Karpas-422 (cell line): ENCODE measurements at places on chromosomes 12 and 14.

DNA sequence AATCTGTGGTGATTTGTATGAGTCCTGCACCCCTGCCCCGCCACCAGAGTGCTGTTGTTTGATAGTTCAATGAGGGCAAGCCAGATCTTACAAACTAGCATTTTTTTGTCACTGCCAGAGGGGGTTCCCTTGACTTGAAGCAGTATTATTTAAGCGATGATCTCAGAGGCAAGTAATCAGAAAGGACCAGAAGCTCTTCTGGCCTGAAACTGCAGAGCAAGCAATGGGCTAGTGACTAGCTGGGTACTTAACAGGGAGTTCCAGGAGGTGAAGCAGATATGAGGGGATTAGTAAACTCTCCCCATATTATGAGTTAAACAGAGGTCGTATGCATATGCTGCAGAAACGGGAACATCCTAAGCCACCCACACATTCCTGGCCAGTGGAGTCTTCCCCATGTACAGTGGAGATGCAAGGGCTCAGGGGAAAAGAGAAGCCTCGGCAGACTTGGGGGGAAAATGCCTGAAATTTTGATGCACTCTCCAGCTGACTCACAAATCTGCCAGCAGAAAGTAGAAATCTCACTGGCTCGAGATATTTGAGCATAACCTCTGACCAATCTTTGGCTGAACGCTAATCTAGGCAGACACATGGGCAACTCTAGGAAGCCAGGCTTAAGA, 8.3 kb upstream of the CRACR2A start:
- no peak for DNase-seq

GRCh38 chr14:79352076-79352630, 859.2 kb downstream of the DIO2 start:
- no peak for DNase-seq

DNA sequence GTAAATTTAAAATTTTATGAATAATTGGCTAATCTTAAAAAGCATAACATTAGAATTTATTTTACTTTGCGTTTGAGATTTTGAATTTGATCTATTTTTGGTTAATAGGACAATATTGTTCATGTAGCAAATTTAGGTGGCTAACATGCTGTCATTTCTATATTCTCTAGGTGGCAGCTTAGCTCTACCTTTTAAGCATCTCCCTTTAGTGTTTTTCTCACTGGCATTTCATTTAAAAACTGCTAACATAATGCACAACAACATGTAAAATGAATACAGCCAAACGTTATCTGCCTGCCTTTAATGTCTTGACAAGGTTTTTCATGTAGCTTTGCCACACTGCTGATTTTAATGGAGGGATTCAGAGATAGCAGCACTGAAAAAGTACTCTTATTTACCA, 272.4 kb upstream of the FBXO33 start:
- DNase-seq, result no peak

GRCh38 chr12:128737292-128737966, 86.3 kb downstream of the SLC15A4 start:
- no peak for DNase-seq

DNA sequence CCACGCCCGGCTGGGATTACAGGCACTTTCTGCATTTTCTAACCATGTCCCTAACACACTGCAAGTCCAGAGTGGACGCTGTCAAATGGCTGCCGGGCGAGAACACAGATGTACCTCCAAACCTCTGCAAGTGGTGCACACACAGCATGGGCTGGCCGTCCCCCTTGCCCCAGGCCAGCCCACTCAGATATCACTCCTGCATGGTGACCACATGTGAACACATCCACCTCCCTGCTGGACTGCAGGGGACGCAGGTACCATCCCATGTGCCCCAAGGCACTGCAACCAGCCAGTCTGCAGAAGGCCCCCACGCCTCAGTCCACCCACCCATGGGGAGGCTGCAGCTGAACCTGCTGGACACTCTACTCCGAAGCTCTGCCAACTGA, 14.0 kb downstream of the BRF1 start:
- no peak for DNase-seq

GRCh38 chr14:68911594-68912227, 67.4 kb downstream of the ACTN1 start:
- peak; percentile 97 for DNase-seq

DNA sequence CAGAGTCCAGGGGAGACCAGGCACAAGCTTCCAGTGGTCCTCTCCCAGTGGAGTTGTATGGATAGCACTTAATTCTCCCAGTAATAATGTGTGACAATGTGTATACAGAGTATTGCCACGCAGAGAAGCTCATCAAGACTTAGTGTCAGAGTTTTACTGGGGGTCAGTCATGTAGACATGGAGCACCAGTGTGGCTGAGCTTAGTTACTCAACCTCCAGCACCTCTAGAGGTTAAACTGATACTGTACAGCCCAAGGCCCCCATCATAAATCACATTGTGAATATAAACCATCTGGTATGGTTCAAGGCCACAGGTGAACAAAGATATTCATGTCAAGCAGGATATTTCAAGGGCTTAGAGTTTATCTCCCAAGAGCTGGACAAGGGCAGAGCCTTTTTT, 378.1 kb upstream of the TMPO start:
- no peak for DNase-seq

DNA sequence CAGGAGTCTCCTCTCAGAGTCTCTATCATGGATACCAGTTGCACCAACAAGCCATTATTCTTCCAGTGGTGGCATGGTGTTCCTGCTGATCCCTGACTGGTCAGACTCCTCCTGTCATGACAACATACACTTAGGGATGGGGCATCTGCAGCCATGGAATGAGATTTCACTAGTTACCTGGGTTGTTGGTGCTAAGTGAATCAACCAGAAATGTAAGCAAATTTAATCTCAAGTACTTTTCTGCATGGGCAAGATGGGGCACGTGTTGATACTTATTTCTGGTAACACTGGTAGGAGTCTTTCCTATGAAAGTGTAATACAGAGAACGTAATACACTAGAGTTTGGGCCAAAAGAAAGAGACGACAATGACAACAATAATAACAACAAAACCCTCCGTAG, 211.5 kb upstream of the FOXN3 start:
- DNase-seq, result no peak
